ENCODE measurements at places on chromosomes 3 and 15.

GRCh38 chr15:78059110-78059839 is 18.2 kb downstream of the TBC1D2B start:
- DNase-seq, result no peak

GRCh38 chr15:85786781-85787114 is 8.0 kb downstream of the KLHL25 start:
- DNase-seq, result no peak

GRCh38 chr15:66078196-66078928 is 175.2 kb downstream of the MEGF11 start:
- DNase-seq, result no peak

- DNase-seq, result no peak
These were observed 6.3 kb upstream of the DUT start for GRCh38 chr15:48324949-48325348.

GRCh38 chr15:100078511-100079220 is 263.1 kb downstream of the ADAMTS17 start:
- DNase-seq, result no peak

GRCh38 chr3:55160241-55160983 is 232.6 kb upstream of the LRTM1 start:
- no peak for DNase-seq

GRCh38 chr3:110139821-110140220 is 802.5 kb upstream of the DPPA4 start:
- no peak for DNase-seq

- no peak for DNase-seq
These were observed 27.5 kb downstream of the NXPE3 start for GRCh38 chr3:101806491-101806890.

DNA sequence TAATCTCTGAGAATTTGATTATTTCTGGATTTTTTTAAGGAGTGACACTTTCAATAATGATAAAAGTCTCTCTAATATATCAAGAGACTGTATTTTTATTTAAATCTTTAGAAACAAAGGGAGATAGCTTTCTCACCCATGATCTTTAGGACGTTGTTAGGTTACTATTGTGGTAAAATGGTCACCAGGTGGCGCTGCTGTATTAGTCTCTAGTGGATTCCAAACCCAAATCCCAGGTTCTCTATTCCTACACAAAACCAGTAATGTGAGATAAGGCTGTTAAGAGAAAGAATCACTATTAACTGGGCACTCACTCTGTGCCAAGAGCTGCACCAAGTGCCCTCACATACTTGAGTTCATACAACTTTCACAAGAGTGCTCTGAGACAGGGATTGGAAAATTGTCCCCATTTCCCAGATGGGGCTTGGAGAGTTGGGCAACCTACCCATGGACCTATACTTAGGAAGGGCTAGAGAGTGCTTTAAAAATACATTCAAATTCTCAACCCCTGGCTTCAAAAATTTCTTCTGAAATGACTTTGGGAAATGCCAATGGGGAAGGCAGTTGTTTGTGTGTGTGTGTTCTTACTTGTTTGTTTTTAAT is 593.4 kb upstream of the TGFBR2 start:
- peak; percentile 3 for DNase-seq

- DNase-seq, result no peak
These were observed 8.0 kb downstream of the CCDC14 start for GRCh38 chr3:123952844-123953520.

DNA sequence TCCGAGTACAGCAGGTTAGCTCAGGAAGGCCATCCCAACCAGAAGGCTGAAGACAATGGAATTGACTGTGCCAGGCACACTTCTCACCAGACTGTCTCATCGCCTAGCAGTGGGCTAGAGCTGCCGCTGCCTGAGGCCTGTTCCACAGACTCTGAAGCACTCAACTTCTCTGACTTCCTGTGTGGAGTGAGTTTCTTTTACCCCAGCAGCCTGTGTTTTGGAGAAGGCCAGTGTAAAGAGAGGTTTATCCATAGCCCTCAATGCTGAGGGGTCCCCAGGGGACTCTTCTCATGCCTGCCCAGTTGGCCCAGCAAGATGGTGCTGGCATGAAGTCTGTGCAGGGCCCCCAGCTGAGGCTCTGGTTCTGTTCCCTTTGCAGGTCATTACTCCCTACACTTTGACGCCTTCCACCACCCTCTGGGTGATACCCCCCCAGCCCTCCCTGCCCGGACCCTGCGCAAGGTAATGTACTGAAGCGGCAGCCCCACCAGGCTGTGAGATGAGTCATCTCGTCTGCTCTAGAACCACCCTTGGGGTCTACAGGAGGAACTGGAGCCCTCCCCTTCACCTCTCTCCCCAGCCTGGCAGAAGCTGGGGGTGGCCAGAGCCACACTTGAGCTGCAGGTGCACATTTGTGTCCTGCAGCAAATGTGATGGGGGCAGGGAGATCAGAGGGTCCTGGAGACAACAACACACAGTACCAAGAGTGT is 5.2 kb upstream of the MANF start:
- no peak for DNase-seq

DNA sequence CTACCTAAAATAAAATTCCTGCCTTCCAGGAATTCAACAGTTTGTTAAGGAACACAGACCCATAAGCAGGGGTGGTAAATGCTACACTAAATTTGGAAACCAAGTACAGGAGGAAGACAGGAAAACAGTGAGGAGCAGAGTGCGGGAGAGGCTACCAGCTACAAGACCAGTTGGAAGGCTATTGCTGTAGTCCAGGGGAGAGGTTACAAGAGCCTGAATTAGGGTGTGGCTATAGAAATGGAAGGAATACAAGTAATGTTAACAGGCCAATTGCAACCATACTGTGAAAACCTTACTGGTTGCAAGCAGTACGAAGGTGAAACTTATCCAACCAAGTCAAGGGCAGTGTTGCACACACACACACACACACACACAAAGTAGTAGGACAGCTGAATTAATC is 880 bp upstream of the ARMC8 start:
- DNase-seq, result no peak

GRCh38 chr3:167493244-167493643 is 19.4 kb upstream of the SERPINI2 start:
- no peak for DNase-seq
